HFF-Myc (cell line): ENCODE measurements at places on chromosomes 12 and 14.

GRCh38 chr12:101027200-101027599, 182.8 kb downstream of the SLC5A8 start:
- DNase-seq, result no peak

GRCh38 chr12:52232674-52233461, at the start of gene KRT7:
Gene KRT7, plus strand, starts transcription at chr12:52233243. Its CDS starts 54 bp downstream, at chr12:52233297.
- DNase-seq, result no peak

DNA sequence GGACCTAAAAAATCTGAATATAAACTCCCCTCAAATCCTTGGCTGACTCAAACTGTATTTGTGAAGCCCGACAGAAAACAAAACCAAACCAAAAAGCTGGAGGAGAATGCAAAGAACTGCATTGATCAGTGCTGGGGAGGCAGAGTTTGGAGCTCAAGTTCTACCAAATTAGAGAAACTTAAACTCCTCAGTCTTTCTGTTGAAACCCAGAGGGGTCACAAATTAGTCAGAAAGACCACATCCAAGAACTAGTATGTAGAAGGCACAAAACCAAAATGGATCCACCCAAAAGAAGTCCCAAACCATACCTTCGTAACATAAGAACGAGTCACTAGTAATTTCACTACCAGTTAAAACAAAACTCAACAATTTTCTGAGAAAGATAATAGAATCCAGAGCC, 15.3 kb upstream of the PRKAB1 start:
- no peak for DNase-seq

- no peak for DNase-seq
Observed at GRCh38 chr14:47186486-47186885, 488.9 kb downstream of the MDGA2 start.

DNA sequence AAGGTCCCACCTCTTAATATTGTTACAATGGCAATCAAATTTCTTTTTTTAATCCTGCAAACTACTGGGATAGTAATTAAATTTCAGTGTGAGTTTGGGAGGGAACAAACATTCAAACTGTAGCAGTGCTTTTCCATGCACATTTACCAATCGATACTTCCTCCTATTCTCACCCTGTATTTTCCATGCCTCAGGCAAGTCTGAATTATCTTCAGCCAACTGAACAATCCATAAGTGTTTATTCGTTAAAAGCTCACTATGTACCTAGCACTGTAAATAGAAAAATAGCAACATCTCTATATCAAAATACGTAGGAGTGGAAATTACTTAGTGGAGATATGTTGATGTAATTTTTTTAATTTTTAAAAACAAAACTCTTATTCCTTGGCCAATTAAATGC, 43.5 kb downstream of the CCDC177 start:
- no peak for DNase-seq

DNA sequence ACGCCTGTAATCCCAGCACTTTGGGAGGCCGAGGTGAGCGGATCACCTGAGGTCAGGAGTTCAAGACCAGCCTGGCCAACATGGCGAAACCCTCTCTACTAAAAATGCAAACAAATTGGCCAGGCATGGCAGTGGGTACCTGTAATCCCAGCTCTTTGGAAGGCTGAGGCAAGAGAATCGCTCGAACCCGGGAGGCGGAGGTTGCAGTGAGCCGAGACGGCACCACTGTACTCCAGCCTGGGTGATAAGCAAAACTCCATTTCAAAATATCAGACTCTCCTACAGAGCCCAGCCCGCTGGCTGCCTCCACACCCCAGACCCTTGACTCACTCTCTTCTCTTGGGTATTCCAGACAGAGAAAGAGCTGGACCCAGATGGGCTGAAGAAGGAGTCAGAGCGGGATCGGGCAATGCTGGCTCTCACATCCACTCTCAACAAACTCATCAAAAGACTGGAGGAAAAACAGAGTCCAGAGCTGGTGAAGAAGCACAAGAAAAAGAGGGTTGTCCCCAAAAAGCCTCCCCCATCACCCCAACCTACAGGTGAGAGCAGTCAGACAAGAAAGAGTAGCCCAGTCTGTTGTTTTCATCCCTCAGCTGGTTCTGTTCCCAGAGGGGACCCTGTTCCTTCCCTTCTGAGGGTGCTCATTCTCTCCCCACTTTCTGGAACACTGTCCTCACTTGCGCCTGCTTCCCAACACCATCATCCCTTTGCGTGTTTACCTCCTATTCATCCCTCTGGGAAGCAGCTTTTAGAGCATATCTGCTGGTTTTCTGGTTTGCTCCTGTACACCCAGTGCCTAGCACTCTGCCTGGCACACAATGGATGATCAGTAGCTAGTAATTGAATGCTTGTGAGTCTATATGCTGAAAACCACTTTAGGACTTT, 19.7 kb downstream of the AGAP2 start:
- DNase-seq, result no peak

GRCh38 chr12:105204916-105205315, 31.1 kb downstream of the APPL2 start:
- DNase-seq, result no peak

GRCh38 chr12:18394742-18395141, 133.4 kb downstream of the PIK3C2G start:
- no peak for DNase-seq

DNA sequence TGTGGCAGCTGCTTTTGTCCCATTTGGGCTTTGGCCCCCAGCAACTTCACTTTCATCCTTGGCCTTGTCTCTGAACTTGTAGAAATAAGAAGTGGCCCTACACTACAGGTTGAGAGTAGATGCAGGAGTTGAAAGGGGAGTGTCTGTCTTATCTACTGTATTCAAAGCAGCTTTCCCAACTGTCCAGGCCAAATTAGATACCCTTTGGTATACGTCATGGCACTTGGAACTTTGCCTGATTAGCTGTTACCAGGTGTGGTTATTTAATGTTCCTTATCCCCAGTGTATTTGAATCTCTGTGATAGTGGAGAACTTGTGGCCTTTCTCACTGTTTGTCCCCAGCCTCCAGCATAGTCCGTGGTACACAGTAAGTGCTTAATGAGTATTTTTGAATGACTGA, 33.5 kb downstream of the SUDS3 start:
- DNase-seq, result no peak

- no peak for DNase-seq
Observed at GRCh38 chr12:108845696-108846095, 11.7 kb downstream of the SSH1 start.

DNA sequence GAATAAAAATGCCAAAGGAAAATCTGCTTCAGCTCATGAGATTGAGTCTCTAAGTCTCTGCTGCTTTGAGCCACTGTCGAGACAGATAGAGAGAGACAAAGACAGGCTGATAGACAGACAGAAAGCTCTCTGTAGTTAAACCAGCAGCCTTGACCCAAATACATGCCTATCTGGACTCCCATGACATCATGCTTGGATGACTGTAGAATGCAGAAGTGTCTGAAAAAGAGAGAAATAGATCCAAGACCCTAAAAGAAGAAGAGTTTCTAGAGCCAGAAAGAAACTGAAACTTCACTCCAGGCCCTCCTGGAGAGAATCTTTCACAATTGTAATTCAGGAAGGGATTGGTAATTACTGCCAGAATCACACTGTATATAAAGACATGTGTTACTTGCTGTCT, 122.6 kb upstream of the PLXNC1 start:
- DNase-seq, result no peak
